ENCODE measurements at places on chromosomes 1 and 21.
A peak's percentile ranks its signal among the peaks of the same experiment; 100 is the strongest.

GRCh38 chr1:53015508-53015860 is 46.5 kb upstream of the PODN start:
- no peak for DNase-seq

DNA sequence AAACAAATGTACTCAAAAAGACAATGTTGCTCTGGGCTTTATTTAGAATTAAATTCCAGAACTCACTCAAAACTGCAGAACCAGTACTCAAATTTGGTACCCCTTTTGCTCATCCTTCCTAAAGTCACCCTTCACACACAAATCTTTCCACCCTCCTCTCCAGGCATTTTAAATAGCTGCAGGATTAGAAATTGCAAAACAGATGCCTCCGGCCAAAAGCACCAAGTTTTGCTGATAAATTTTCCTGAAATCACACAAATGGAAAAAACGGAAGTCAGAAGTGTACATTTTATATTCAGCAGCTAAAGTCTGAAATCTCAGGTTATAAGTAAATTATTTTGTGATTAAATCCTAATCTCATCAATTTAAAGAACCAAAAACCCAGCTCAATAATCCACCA is 147.0 kb downstream of the NRIP1 start:
- DNase-seq = no peak

- peak; percentile 49 for DNase-seq
These were observed 71.2 kb upstream of the NBPF3 start for GRCh38 chr1:21368515-21369289.

- DNase-seq = no peak
These were observed 257.2 kb upstream of the AJAP1 start for GRCh38 chr1:4397196-4397595.

GRCh38 chr1:50967416-50968157 is 2.5 kb upstream of the CDKN2C start:
- no peak for DNase-seq

DNA sequence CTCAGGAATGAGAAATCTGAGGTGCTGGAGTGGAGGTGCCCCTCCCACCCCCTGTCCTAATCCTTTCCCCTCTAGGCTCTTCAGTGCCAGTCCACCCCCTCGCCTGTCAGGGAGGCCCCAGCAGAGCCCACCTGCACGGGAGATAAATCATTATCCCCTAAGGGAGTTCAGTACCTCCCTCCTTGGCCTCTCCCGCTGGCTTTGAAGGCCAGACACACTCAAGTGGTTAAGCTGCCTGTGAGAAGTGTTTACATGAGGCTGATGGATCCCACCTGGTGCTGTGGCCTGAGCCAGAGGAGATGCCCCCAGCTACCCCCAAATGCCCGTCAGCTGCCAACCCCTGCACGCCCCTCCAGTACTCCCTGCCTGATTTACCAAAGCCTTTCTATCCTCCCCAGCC is 3.7 kb downstream of the RSPO1 start:
- DNase-seq = no peak
